ENCODE measurements at places on chromosomes 13 and 19. TPM values are rescaled to one million over a fixed set of nuclear protein-coding genes. Genes with fewer than 3 reads are reported as not detected.

The ZNF554 gene
- 6.1 TPM for total RNA-seq

- no peak for DNase-seq
These were observed 311.6 kb downstream of the ENOX1 start for GRCh38 chr13:43475140-43475539.

DNA sequence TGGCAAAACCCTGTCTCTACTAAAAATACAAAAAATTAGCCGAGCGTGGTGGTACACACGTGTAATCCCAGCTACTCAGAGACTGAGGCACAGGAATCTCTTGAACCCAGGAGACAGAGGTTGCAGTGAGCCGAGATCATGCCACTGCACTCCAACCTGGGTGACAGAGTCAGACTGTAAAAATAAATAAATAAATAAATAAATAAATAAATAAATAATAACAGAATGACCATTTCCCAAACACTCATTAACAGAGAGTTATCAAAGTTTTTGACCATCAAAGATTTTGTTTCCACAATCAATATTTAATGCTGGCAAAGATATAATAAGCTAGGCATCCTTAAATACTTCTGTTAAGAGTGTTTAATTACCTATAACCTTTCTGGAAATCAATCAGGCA is 299.4 kb downstream of the KCTD12 start:
- no peak for DNase-seq

The SIGLEC11 gene
- 0.70 TPM for total RNA-seq

DNA sequence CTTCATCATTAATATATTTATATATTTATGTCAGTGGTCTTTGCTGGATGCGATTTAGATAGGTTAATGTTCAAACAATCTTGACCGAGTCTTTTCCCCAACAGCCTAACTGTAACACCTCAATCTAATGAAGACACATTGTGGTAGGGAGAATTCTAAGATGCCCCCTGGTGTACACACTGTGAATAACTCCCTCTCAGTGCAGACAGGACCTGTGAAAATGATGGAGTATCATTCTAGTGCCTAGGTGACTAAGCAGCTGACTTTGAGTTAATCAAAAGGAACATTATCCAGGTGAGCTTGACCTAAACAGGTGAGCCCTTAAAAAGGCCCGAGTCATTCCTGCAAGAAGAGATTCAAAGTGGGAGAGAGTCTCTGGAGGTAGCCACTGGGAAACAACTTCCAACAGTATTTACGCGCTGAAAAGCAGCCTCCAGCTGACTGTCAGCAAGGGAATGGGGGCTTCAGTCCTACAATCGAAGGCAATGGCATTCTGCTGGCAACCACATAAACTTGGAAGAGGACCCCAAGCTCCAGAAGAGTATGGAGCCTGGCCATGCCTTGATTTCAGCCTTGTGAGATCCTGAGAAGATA is 28.0 kb upstream of the KBTBD7 start:
- DNase-seq, result peak; percentile 53

DNA sequence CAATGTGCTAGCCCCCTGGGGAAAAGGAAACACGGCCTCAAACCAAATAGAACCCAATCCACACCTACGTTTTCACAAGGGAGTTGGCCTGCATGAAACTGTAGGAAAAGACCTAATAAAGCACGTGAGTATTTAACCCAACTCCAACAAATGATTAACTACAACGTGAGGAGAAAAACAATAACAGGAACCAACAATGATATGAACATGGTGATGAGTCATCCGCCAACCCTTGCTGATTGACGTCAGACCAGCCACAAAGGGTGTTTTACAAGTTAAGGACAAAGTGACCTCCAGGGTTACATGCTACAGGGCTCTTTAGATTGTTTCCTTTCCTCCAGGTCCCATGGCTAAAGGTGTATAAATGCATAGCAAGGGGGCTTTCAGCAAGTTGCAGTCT is 460.5 kb downstream of the COG6 start:
- DNase-seq, result peak; percentile 46

The ACP7 gene
- total RNA-seq, result 1.8 TPM

The GADD45GIP1 gene
- total RNA-seq, result 12.4 TPM

The GRIN3B gene
- not detected for total RNA-seq

- no peak for DNase-seq
These were observed 90.3 kb upstream of the ZNF536 start for GRCh38 chr19:30281906-30282305.

The CGB3 gene
- total RNA-seq, result not detected

Data from ureter (tissue), 1 donor.